Activated CD4-positive, alpha-beta memory T cell treated with anti-CD3 and anti-CD28 coated beads for 36 hours (primary cell): ENCODE measurements at places on chromosomes 11 and 22.

GRCh38 chr22:26461188-26461810 lies 22.3 kb downstream of the HPS4 start:
- peak; percentile 42 for DNase-seq
- no peak overlapping the region for H3K4me3 ChIP-seq
- no peak overlapping the region for H3K27ac ChIP-seq
- H3K27me3 ChIP-seq = no peaks in the 10 kb centered on the region

DNA sequence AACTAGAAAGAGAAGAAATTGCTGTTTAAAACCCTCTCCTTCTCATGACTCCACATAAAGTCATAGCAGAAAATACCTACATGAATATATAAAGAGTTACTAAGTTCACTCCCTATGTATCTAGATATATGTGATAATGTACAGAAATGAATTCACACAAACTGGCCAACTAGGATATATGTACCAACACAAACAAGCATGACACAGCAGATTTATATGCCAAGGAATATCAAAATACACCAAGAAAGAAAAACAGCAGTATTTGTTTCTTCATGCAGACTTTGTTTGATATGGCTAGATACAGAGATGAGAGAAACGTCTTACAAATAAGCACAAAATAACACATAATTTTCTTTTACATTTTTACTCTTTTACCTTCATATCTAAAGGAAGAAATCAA lies 1.8 kb downstream of the OR51G1 start:
- no peak overlapping the region for H3K4me3 ChIP-seq
- no peaks in the 10 kb centered on the region for H3K36me3 ChIP-seq
- no peaks in the 10 kb centered on the region for H3K4me1 ChIP-seq
- no peak for DNase-seq
- no peak overlapping the region for H3K27ac ChIP-seq

GRCh38 chr11:79045018-79045799 lies 395.6 kb downstream of the TENM4 start:
- H3K27ac ChIP-seq = no peak overlapping the region
- H3K4me1 ChIP-seq = peaks cover 3% of the 10 kb centered on the region
- DNase-seq = no peak
- no peaks in the 10 kb centered on the region for H3K36me3 ChIP-seq
- no peak overlapping the region for H3K4me3 ChIP-seq

DNA sequence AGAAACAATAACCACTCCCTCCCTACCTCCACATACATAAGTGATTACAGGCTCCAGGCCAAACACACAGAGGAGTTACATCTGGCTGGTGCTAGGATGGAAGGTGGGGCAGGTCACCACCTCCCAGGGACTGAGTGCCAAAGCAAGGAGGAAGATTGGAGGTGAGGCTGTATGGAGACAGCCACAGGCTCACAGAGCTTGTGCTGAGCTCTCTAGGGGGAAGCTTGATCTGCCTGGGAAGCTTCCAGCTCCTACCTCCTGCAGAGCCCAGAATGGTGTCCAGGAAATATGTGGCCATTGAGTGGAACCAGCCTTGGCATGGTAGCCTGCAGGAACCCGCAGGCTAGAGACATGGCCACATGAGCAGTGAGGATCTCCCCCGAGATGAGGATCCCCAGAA lies 3.6 kb upstream of the MED15 start:
- peaks cover 17% of the 10 kb centered on the region for H3K4me1 ChIP-seq
- no peaks in the 10 kb centered on the region for H3K27me3 ChIP-seq
- no peak for DNase-seq
- no peak overlapping the region for H3K27ac ChIP-seq
- H3K4me3 ChIP-seq = no peak overlapping the region
- H3K36me3 ChIP-seq = peaks cover 13% of the 10 kb centered on the region

DNA sequence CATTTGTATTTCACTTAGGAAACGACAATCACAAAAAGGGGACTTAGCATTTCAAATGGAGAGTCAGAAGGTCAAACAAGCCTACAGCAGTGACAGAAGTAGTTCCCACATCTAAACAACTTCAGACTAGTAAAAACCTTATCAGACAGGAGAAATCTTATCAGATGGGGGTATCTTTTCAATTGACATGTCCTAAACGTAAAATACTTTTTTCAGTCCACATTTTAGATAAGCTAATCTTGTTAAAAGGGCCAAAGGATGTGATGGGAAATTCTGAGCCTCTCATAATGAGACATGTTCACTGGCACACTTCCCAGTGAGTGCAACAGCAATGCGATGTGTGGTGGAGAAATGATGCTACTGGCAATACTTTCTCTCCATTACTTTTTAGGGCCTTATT lies 2.4 kb downstream of the MAPK1 start:
- H3K27me3 ChIP-seq = peaks cover under 1% of the 10 kb centered on the region
- DNase-seq = peak; percentile 54
- no peak overlapping the region for H3K27ac ChIP-seq
- H3K4me1 ChIP-seq = peaks cover 57% of the 10 kb centered on the region
- H3K36me3 ChIP-seq = peaks cover 10% of the 10 kb centered on the region
- peak overlapping the region; percentile 8 for H3K4me3 ChIP-seq

DNA sequence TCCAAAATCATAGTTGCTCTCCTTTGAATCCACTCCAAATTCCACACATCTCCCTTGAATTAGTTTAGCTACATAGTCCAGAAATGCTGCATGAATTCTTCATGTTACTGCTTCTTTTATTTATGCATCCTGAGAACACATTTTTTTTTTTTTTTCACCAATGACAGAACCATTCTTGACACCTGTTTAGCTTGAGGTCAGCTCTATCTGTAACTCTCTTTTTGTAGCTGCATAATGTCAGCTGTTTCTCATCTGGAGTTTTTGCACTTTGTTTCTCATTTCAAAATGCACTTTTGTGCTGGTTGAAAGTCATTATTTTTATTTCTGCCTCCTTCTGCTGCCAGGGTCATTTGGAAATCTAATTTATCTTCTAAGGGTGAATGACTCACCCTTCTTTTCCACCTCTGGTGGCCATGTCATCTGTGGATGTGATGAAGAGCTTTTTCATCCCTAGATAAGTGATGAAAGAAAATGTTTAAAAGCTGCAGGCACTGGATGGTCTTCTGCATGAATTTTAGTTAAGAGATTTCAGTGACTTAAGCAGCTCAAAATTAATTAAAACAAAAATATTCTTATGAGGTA lies 93.7 kb downstream of the JRKL start:
- H3K27me3 ChIP-seq = peaks cover 8% of the 10 kb centered on the region
- no peak overlapping the region for H3K27ac ChIP-seq
- no peak for DNase-seq
- no peaks in the 10 kb centered on the region for H3K4me1 ChIP-seq
- no peaks in the 10 kb centered on the region for H3K36me3 ChIP-seq

GRCh38 chr11:67033661-67034166 lies 10.8 kb downstream of the SYT12 start:
- H3K4me3 ChIP-seq = no peak overlapping the region
- no peaks in the 10 kb centered on the region for H3K4me1 ChIP-seq
- H3K27me3 ChIP-seq = peaks cover 28% of the 10 kb centered on the region
- no peak for DNase-seq
- no peaks in the 10 kb centered on the region for H3K36me3 ChIP-seq
- H3K27ac ChIP-seq = no peak overlapping the region

- no peak for DNase-seq
- H3K27me3 ChIP-seq = peaks cover 48% of the 10 kb centered on the region
These were observed 673 bp upstream of the SHANK2 start for GRCh38 chr11:71252770-71253730.

- no peak for DNase-seq
- H3K36me3 ChIP-seq = no peaks in the 10 kb centered on the region
- peaks cover 2% of the 10 kb centered on the region for H3K27me3 ChIP-seq
These were observed 62.9 kb upstream of the SPON1 start for GRCh38 chr11:13899603-13900002.

GRCh38 chr11:102528618-102529017 lies 1.9 kb downstream of the MMP7 start:
- no peak overlapping the region for H3K27ac ChIP-seq
- H3K27me3 ChIP-seq = no peaks in the 10 kb centered on the region
- DNase-seq = no peak

DNA sequence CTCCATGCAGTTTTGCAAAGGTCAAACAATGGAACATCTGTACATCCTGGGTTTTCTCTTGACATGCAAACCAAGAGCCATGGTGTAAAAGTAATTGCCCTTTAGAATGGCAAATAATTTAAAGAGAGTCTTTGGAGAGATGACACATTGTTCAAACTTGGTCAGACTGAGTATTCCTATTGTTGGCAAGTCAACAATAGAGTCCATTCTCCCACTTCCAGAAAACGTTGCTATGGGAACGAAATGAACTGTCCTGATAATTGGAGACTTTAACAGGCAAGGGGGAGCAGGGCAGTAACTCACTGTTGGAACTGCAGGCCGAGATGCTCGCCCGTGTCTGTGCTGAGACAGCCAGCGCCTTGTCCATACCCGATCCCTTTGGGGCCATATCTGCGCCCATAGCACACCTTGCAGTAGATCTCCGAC lies 13.9 kb downstream of the CSRP3 start:
- H3K27me3 ChIP-seq = no peaks in the 10 kb centered on the region
- no peaks in the 10 kb centered on the region for H3K36me3 ChIP-seq
- H3K4me3 ChIP-seq = no peak overlapping the region
- H3K27ac ChIP-seq = no peak overlapping the region
- DNase-seq = no peak
- H3K4me1 ChIP-seq = no peaks in the 10 kb centered on the region

- H3K4me1 ChIP-seq = no peaks in the 10 kb centered on the region
- H3K27ac ChIP-seq = no peak overlapping the region
- H3K4me3 ChIP-seq = no peak overlapping the region
- H3K27me3 ChIP-seq = no peaks in the 10 kb centered on the region
These were observed 702.4 kb upstream of the LRRC4C start for GRCh38 chr11:42161886-42162285.
